CD4-positive, CD25-positive, alpha-beta regulatory T cell (primary cell): ENCODE measurements at places on chromosomes 6 and 20. TPM values are rescaled to one million over a fixed set of nuclear protein-coding genes. Genes with fewer than 3 reads are reported as not detected.

- no peak for DNase-seq
- no peaks in the 10 kb centered on the region for H3K36me3 ChIP-seq
- no peak overlapping the region for H3K27ac ChIP-seq
Measured at GRCh38 chr6:39829331-39829730, 37.2 kb downstream of the DAAM2 start.

The CSTF1 gene
- 24.5 TPM for total RNA-seq

DNA sequence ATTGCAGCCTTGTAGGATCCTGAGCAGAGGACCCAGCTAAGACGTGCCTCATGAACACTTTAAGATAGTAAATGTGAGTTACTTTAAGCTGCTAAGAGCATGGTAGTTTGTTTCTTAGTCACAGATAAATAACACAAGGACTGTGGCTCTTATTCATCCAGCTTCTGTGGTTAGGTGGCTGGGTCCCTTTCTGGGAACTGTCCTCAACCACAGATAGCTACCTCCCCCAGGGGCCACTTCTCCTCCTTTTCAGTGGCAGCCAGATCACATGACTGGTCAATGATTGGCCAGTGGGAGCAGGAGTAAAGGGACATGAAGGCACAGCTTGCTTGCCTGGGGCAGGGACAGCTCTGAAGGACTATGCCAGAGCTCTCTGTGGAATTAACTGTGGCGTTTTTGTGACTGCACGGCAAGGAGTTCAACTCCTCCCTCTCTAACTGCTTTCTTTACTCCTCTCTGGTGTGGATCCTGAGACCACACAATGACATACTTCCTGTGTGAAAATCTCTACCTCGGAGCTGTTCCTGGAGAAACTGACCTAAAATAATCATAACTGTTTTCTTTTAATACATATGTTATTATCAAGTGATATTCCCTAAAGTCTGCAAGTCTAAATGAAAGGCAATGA lies 76.5 kb downstream of the NRN1 start:
- H3K4me1 ChIP-seq: no peaks in the 10 kb centered on the region
- no peak for DNase-seq
- H3K36me3 ChIP-seq: no peaks in the 10 kb centered on the region
- no peak overlapping the region for H3K4me3 ChIP-seq
- peaks cover 21% of the 10 kb centered on the region for H3K27me3 ChIP-seq

The KCNS1 gene
- not detected for total RNA-seq

The SLC25A27 gene
- total RNA-seq: 0.54 TPM

The UBE2J1 gene
- 30.0 TPM for total RNA-seq

The LZTS3 gene
- total RNA-seq: 24.2 TPM

DNA sequence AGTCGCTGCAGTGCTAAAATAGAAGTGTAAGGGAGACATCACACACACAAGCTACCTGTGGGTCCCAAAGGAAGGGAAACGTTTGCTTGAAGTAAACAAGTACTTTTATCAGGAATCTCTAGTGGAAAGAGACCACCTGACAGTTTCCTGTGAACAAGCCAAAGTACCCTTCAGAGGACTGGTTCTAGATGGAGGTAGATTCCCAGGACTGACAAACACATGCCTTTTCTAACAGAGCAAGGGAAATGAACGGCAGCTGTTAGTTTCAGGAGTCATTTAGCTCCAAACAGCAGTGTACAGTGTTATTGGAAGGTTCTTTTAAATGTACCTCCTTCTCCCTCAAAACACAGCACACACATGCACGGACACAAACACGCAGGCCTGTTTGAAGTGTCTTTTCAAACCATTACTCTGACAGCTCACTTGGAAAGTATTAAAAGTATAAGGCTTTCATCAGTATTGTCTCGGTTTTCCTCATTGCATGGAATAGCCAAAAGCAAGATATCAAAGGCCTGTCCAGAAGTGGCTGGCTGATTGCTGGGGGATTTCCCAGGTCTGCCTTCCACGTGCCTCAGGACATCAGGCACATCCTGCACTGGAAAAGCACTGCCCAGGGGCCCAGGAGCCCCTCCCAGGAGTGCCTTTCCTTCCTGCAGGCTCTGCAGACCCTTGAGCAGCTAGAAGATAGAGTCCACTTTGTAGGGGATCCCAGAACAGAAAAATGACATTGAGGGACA lies 393.2 kb upstream of the SOX4 start:
- H3K4me1 ChIP-seq: no peaks in the 10 kb centered on the region
- peaks cover 2% of the 10 kb centered on the region for H3K36me3 ChIP-seq
- no peak overlapping the region for H3K27ac ChIP-seq
- no peak for DNase-seq

The POU3F2 gene
- total RNA-seq: not detected

- H3K4me1 ChIP-seq: no peaks in the 10 kb centered on the region
- DNase-seq: no peak
- no peak overlapping the region for H3K27ac ChIP-seq
- no peak overlapping the region for H3K4me3 ChIP-seq
- no peaks in the 10 kb centered on the region for H3K27me3 ChIP-seq
Measured at GRCh38 chr20:37803438-37804307, 99.3 kb upstream of the VSTM2L start.

The CD2AP gene
- total RNA-seq: 30.5 TPM

DNA sequence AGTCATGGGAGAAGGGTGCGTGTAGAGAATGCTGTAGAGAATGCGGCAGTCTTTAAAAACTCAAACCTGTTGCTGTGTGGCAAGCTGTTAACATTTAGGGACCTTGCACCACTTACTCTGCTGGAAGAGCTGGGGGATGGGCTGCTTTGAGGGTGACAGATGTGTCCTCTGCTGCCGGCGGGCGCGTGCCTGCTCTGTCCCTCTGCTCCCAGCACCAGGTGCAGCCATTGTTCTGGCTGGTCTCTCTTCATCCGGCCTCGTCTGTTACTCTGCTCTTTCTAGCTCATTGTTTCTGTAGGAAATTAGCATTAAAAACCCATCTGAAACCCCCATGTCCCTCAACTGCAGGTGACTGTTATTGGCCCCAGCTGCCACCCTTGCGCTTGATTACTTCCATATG lies 78.5 kb downstream of the CBFA2T2 start:
- DNase-seq: no peak
- H3K27me3 ChIP-seq: no peaks in the 10 kb centered on the region
- H3K4me1 ChIP-seq: no peaks in the 10 kb centered on the region
- H3K4me3 ChIP-seq: no peak overlapping the region
- H3K27ac ChIP-seq: no peak overlapping the region
- H3K36me3 ChIP-seq: no peaks in the 10 kb centered on the region
